Fibroblast of the aortic adventitia (primary cell): ENCODE measurements at places on chromosomes 7 and 10.
A peak's percentile ranks its signal among the peaks of the same experiment; 100 is the strongest.

- peak; percentile 36 for DNase-seq
Observed at GRCh38 chr10:112000466-112000865, 183.1 kb downstream of the GPAM start.

DNA sequence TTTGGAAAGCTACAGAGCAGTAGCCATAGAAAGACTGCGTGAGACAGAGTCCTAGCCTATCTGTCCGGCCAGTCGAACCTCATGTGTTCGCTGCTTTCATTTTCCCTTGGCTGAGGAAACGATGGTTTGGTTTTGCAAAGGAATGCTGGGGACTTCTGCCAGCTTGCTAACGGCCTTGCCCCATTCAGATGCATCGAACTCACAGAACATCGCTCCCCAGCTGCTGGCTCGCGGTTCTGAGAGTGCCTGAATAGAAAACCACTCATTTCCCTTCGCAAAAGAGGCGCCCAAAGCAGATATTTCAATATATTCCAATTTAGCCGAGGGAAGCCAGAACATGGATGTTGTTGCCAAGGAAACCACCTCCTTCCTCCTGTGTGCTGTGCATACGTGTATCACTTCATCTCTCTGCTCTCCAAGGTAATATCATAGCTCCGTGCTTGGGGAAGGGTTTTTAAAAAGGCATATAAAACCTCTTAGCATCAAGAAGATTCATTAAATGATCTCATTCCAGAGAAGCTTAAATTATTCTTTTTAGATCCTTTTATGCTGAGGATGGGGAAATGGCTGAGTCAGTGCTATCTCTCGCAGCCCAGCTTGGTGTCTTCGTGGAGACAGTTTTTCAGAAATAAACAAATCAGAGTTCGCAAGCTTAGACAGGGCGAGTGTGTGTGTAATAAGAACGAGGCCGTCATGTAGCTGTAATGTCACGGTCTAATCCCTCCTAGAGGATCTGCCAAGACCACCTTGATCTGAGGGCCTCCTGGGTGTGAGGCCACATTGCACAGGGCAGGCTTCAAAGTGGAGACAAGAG is 215.2 kb downstream of the RPS24 start:
- peak; percentile 95 for DNase-seq

- DNase-seq: no peak
Observed at GRCh38 chr7:158779061-158780000, 50.0 kb downstream of the ESYT2 start.

DNA sequence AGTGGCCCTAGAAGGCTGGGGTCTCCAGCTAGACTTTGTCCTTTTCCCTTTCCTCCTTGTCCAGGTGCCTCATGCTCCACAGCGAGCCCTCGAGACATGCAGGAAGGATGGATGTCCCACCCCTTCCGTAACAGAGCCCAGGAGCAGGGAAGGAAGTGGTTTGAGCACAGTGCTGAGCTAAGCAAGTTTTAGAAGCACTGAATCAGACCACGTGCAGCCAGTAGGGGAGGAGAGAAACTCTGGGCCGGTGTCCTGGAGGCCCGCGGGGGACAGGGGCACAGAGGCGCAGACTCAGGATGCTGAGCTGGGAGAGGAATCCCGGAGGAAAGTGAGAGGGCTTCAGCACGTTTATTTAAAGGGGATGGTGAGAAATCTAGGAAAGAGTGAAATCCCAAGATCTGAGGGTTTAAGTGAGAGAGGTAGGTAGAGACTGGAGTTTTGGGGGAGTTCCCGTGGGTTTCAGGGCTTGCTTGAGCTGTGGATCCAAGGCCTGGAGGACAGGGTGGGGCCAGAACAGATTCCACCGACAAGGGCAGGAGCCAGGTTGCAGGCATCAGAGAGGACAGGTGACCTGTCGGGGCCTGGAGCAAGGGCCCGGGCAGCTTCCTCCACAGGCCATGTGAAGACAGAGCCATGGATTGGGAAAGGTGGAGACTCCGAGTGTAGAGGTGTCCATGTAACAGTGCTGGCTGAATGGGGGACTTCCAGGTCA is 4.4 kb upstream of the IRF5 start:
- no peak for DNase-seq

DNA sequence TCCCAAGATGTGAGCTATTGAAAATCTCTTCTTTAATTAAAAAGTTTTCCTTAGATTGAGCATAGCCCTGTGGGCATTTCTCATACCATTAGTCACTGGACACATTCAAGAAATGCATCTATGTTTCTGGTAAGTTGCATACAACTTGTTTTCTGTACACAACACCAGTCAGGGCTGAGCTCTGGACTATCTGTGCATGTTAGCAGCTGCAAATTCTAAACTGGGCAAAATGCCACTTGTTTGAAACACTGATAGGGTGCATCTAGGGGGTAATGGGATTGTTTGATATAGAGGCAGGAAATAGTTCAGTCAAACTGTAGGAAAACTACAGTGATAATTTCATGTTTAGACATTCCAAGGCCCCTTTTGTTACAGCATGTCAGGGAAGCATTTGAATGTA is 145.6 kb upstream of the NPY start:
- no peak for DNase-seq

- DNase-seq: no peak
Observed at GRCh38 chr7:988426-988911, 5.5 kb downstream of the CYP2W1 start.

DNA sequence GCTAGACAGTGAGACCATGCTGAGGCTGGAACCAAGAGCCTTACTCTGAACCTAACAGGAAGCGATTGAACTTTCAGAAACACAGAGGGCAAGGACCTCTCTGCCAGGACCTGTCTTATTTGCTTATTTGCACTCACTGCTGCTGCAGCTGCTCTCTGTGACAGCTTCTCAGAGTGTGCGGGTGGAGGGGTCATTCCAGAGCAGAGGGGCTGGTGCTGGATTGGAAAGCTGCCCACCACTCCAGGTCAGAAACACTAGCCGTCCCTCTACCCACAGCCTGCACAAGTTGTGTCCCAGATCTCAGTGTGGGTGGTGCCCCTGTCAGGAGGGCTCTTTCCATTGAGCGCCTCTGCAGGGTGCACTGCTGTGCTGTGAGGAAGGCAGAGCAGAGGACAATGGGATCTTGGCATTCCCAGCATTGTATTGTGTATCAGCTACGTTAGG is 126.2 kb downstream of the CCNY start:
- DNase-seq: no peak

- DNase-seq: no peak
Observed at GRCh38 chr10:105359708-105360107, 718.6 kb downstream of the SORCS3 start.

GRCh38 chr10:60434418-60435046 is 44.9 kb upstream of the ANK3 start:
- DNase-seq: peak; percentile 87

GRCh38 chr10:109275960-109276359 is 647.4 kb downstream of the XPNPEP1 start:
- no peak for DNase-seq

DNA sequence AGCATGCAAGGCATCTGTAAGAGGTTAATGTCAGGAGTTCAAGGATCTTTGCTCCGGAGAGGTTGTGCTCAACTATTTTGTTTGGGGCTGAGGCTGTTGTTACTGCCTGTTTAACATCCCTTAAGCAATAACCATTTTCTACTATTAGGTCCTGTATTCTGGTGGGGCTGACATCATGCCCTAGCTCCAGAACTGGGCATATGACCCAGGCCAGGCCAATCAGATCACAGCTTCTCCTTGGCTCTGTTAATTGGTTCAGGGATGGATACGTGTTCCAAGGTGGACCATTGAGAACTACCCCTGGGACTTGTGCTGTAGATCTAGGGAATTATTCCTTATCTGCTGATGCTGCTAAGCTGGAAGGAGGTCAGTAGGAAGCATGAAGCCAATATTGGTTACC is 67.0 kb downstream of the SYPL1 start:
- peak; percentile 26 for DNase-seq

DNA sequence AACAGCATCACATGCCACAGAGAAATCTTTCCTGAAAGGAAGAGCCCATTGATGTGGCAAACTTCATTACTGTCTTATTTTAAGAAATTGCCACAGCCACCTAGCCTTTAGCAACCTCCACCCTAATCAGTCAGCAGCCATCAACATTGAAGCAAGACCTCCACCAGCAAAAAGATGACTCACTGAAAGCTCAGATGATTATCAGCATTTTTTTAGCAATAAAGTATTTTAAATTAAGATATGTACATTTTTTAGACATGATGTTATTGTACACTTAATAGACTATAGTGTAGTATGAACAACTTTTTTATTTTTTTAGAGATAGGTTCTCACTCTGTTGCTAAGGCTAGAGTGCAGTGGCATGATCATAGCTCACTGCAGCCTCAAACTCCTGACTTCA is 14.8 kb downstream of the STEAP1B start:
- DNase-seq: peak; percentile 55

DNA sequence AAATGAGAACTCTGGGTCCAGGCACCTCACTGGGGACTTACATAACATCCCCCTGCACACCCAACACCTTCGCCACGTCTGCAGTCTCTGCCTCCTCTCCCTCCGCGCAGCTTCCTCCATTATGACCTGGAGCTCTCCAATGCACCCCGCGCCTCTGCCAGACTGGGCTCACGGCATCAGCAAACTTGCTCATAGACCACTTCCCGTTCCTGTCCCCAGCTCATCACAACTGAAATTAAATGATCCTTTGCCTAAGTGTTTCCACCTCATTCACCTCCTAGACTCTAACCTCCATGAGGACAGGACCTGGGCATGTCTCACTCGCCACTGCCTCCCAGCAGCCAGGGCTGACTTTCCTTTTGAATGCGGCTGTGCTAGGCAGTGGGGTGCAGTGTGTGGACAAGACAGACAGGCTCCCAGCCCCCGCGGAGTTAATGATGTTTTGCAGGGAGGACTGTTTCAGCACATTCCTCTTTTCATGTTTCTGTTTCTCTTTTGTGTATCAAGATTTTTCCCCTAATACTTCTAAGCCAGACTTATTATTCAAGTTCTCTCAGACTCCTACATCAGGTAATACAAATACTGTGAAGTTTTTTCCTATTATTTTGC is 18.8 kb downstream of the CHST15 start:
- no peak for DNase-seq

DNA sequence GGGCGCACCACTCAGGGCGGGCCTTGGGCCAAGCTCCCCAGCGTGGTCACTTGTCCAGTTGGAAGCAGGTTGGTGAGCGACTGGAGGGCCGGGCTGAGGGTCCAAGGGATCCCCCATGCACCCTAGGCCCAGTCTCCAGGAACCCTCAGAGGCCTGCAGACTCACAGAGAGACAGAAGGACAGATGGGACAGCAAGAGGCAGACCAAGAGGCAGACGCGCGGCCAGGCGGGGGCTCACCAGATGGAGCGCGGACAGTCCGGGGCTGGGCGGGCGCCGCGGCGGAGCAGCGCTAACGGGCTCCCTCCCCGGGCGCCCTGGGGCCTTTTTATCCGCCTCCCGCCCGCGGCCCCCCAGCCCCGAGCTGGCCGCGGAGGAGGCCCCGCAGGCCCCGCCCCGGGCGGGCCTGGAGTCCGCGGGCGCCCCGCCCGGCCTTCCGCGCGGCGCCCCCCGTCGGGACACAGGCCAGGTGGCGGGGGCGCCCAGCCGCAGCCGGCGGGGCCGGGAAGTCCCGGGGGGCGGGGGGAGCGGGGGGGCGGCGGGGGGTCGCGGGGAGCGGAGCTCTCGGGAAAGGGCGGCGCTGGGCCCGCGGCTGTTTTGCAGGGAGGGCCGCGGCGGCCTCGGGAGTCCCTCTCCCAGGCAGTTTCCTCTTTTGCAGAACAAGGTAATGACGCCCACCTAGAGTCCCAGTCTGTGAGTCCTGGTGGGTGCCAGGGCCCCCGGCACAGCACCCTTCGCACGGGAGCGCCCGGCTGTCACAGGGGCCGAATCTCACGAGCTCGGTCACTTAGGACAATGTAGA is at the start of gene LOXL4:
LOXL4 (minus strand) TSS at position 301 of the 800 bp plus-strand sequence. CDS start 5,175 bp downstream, outside the sequence.
- peak; percentile 37 for DNase-seq

- DNase-seq: no peak
Observed at GRCh38 chr10:124715439-124715838, 28.7 kb downstream of the FAM53B start.

DNA sequence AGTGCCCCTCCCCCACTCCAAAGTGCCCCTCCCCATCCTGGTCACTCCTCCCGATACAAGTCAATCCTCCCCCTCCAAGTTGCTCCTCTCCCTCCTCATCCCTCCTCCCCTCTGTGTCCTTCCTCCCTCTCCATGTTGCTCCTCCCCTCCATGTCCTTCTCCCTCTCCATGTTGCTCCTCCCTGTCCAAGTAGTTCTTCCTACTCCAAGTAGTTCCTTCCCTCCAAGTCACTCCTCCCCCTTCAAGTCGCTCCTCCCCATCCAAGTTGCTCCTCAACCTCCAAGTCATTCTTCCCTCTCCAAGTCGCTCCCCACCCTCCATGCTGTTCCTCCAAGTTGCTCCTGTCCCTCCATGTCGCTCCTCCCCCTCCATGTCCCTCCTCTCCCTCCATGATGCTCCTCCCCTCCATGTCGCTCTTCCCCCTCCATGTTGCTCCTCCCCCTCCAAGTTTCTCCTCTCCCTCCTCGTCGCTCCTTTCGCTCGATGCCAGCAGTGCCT is 8.6 kb upstream of the WBP1L start:
- peak; percentile 83 for DNase-seq

DNA sequence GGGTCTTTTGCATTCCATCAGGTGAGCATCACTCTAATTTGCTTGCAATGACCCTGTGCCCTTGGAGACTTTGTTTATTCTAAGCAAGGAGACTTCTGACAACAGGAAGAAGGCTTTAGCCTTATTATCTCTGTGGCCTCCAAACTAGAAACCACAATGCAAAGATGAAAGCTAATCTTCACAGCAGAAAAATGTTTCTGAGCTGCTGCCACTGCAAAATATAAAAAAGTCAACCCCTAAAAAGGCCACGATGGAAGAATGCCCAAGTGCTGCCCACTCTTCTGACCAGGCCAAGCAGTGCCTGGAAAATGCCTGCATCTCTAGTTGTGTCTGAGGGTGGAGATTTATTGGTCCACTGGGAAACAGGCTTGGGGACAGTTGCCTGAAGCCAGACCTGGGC is 299.9 kb downstream of the C7orf25 start:
- DNase-seq: no peak

DNA sequence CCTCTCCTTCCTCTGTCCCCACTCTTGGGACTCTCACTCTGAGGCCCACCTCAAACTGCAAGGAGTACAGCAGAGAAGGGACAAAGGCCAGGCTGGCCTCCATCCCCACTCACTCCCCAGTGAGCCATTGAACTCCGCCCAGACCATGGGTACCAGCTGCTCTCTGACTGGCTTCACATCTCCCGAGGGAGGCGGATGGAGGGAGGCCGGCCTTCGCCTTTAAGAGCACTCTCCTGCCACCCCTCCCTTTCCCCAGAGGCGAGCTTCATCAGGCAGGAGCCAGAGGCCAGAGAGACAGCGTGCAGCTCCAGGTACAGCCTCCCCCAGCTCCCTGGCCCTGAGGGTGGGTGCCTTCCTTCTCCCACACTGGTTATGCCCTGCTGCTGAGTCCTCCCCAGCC is 1.8 kb upstream of the LDB3 start:
- DNase-seq: no peak
